ENCODE measurements at places on chromosomes 6 and 20. TPM values are rescaled to one million over a fixed set of nuclear protein-coding genes. Genes with fewer than 3 reads are reported as not detected.
A peak's percentile ranks its signal among the peaks of the same experiment; 100 is the strongest.

The CRISP3 gene
- not detected for total RNA-seq

The SYCP2 gene
- 2.1 TPM for total RNA-seq

The TOX2 gene
- total RNA-seq: 4.8 TPM

The DOK5 gene
- not detected for total RNA-seq

The ADGRF4 gene
- total RNA-seq: not detected

The INSM1 gene
- total RNA-seq: not detected

The GTSF1L gene
- 1.3 TPM for total RNA-seq

The ANKEF1 gene
- 2.0 TPM for total RNA-seq

The ULBP2 gene
- total RNA-seq: 0.29 TPM

The SLC17A1 gene
- not detected for total RNA-seq

The FERMT1 gene
- total RNA-seq: 0.56 TPM

GRCh38 chr6:109623288-109623687 lies 67.7 kb downstream of the AK9 start:
- DNase-seq: no peak
- H3K4me3 ChIP-seq: no peak overlapping the region
- no peaks in the 10 kb centered on the region for H3K27me3 ChIP-seq
- no peak overlapping the region for H3K27ac ChIP-seq
- peaks cover 2% of the 10 kb centered on the region for H3K36me3 ChIP-seq
- H3K4me1 ChIP-seq: no peaks in the 10 kb centered on the region

- no peaks in the 10 kb centered on the region for H3K27me3 ChIP-seq
- H3K27ac ChIP-seq: no peak overlapping the region
- H3K36me3 ChIP-seq: no peaks in the 10 kb centered on the region
Measured at GRCh38 chr6:128202169-128202765, 301.4 kb upstream of the THEMIS start.

DNA sequence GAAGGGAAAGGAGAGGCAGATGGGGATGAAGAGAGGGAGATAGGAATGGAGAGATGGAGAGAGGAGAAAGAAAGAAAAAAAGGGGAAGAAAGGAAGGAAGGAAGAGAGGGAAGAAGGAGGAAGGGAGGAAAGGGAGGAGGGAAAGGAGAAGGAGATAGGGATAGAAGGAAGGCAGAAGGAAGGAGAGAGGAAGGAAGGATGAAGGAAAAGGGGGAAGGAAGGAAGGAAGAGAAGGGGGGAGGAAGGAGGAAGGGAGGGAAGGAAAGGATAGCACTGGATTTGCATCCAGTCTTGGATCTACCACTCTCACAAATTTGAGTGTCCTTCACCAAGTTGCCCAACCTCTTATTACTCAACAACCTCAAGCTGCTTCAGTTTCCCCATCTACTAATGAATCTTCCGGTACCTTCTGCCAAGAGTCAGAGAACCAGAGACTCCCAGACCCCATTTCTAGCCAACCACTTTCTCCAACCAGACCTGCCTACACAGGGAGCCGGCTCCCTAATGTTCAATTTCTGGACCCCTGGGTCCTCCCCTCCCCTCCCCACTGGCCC lies 79.7 kb upstream of the FOXP4 start:
- DNase-seq: no peak
- peaks cover 15% of the 10 kb centered on the region for H3K4me1 ChIP-seq
- H3K36me3 ChIP-seq: no peaks in the 10 kb centered on the region
- H3K27ac ChIP-seq: no peak overlapping the region
- H3K27me3 ChIP-seq: peaks cover 49% of the 10 kb centered on the region
- H3K4me3 ChIP-seq: no peak overlapping the region

DNA sequence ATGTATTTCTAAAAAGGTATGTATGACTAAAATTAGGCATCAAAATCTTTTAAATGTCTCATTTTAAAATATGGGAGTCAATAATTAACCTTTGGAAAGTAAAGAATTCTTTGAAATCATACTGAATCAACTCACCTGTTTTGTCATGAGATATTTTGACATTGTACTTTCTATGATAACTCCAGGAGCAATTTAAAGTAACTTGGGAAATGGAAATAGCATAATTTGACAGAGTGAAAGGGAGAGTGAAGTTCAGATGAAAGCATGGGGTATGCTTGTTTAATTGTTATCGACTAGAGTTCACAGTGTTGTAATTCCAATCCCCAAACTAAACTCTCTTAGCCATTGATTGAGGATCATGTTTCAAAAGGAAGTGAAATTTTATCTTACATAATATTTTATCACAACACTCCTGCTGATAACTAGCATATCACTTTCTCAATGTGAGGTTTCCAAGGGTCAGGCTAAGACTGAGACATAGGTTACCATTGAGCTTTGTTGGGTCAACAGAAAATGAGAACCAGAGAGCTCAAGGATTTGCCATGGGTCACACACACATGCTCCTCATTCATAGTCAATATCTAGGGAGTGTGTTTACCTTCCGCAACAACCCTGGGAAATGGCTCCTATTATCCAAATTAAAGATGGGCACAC lies 2.3 kb downstream of the GSTA1 start:
- no peaks in the 10 kb centered on the region for H3K4me1 ChIP-seq
- H3K4me3 ChIP-seq: no peak overlapping the region
- no peaks in the 10 kb centered on the region for H3K36me3 ChIP-seq
- no peak overlapping the region for H3K27ac ChIP-seq
- DNase-seq: no peak
- H3K27me3 ChIP-seq: peaks cover 16% of the 10 kb centered on the region

DNA sequence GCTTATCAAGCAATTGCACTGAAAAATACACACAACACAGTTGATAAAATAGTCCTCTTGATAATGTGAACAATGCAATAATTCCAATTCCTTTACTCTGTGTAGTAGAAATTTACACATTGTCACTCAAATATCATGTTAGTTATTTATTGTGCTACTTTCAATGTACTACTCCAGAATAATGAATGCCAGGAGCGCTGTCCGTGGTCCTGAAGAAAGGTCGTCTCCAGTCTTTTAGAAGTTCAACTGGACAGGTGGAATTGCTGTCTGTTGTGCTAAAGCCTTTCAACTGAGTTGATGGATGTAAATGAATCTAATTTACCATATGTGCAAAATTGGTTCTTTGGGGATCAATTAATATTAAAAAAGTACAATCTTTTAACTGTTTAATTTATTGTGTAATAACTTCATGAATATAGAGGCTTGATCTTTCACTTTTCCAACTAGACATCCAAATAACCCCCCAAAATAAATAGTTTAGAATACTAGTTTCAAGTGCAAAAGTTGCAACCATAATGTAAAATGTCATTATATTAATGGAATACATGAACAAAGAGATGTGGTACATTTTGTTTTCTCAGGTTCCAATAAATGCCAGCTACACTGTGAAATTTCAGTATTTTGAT lies 3.2 kb downstream of the GRIK2 start:
- no peak overlapping the region for H3K4me3 ChIP-seq
- no peaks in the 10 kb centered on the region for H3K36me3 ChIP-seq
- DNase-seq: no peak
- H3K4me1 ChIP-seq: peaks cover 9% of the 10 kb centered on the region

GRCh38 chr6:150448221-150448620 lies 79.4 kb downstream of the IYD start:
- no peak for DNase-seq
- no peaks in the 10 kb centered on the region for H3K4me1 ChIP-seq
- H3K27ac ChIP-seq: no peak overlapping the region
- peaks cover 5% of the 10 kb centered on the region for H3K27me3 ChIP-seq
- H3K36me3 ChIP-seq: no peaks in the 10 kb centered on the region

GRCh38 chr6:166703149-166703710 lies 76.2 kb upstream of the RPS6KA2 start:
- H3K27me3 ChIP-seq: peaks cover 7% of the 10 kb centered on the region
- no peaks in the 10 kb centered on the region for H3K36me3 ChIP-seq
- peaks cover 2% of the 10 kb centered on the region for H3K4me1 ChIP-seq
- no peak for DNase-seq
- no peak overlapping the region for H3K27ac ChIP-seq

- peak overlapping the region; percentile 51 for H3K4me3 ChIP-seq
- peaks cover 52% of the 10 kb centered on the region for H3K4me1 ChIP-seq
- no peak for DNase-seq
- H3K27ac ChIP-seq: peak overlapping the region; percentile 78
Measured at GRCh38 chr6:43339168-43339567, 30.3 kb downstream of the ZNF318 start.

GRCh38 chr20:38114353-38114791 lies 50.7 kb downstream of the TGM2 start:
- H3K27me3 ChIP-seq: no peaks in the 10 kb centered on the region
- H3K27ac ChIP-seq: no peak overlapping the region
- no peak for DNase-seq
- no peaks in the 10 kb centered on the region for H3K36me3 ChIP-seq
- peaks cover 6% of the 10 kb centered on the region for H3K4me1 ChIP-seq

DNA sequence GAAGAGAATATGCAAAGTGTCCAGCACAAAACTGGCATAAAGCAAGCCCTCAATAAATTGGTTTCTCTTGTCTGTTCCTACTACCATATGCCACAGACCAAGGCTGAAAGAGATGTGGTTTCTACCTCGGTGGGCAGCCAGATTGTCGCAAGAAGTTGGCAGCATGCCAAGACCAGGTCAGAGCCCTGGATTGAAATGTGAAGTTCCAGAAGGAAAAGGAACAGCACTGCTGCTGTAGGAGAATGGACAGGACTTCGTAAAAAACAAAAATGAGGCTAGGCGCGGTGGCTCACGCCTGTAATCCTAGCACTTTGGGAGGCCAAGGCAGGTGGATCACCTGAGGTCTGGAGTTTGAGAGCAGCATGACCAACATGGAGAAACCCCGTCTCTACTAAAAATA lies 22.1 kb downstream of the MRPL14 start:
- no peak for DNase-seq
- no peak overlapping the region for H3K27ac ChIP-seq
- H3K27me3 ChIP-seq: no peaks in the 10 kb centered on the region
- no peaks in the 10 kb centered on the region for H3K4me1 ChIP-seq

- H3K27ac ChIP-seq: no peak overlapping the region
- DNase-seq: no peak
- no peak overlapping the region for H3K4me3 ChIP-seq
- no peaks in the 10 kb centered on the region for H3K36me3 ChIP-seq
- H3K4me1 ChIP-seq: no peaks in the 10 kb centered on the region
Measured at GRCh38 chr20:7275645-7276237, 508.3 kb downstream of the BMP2 start.

GRCh38 chr6:44065443-44066140 lies 61.7 kb downstream of the MRPL14 start:
- peaks cover 11% of the 10 kb centered on the region for H3K27me3 ChIP-seq
- DNase-seq: no peak
- no peak overlapping the region for H3K4me3 ChIP-seq
- H3K4me1 ChIP-seq: no peaks in the 10 kb centered on the region
- no peaks in the 10 kb centered on the region for H3K36me3 ChIP-seq
- no peak overlapping the region for H3K27ac ChIP-seq

GRCh38 chr20:36273414-36274180 lies 32.5 kb upstream of the DLGAP4 start:
- no peaks in the 10 kb centered on the region for H3K4me1 ChIP-seq
- no peak overlapping the region for H3K4me3 ChIP-seq
- peaks cover 18% of the 10 kb centered on the region for H3K27me3 ChIP-seq
- DNase-seq: no peak
- H3K27ac ChIP-seq: no peak overlapping the region

GRCh38 chr6:126127659-126128058 lies 141.3 kb downstream of the TRMT11 start:
- DNase-seq: no peak
- no peak overlapping the region for H3K4me3 ChIP-seq
- no peaks in the 10 kb centered on the region for H3K27me3 ChIP-seq
- no peak overlapping the region for H3K27ac ChIP-seq
- no peaks in the 10 kb centered on the region for H3K4me1 ChIP-seq

GRCh38 chr6:28587746-28588075 lies 62.0 kb downstream of the GPX5 start:
- H3K27ac ChIP-seq: peak overlapping the region; percentile 41
- H3K4me3 ChIP-seq: peak overlapping the region; percentile 83
- H3K4me1 ChIP-seq: peaks cover 22% of the 10 kb centered on the region
- peaks cover 2% of the 10 kb centered on the region for H3K36me3 ChIP-seq

- no peaks in the 10 kb centered on the region for H3K27me3 ChIP-seq
- no peak for DNase-seq
- peaks cover 72% of the 10 kb centered on the region for H3K4me1 ChIP-seq
- peak overlapping the region; percentile 4 for H3K4me3 ChIP-seq
Measured at GRCh38 chr6:14639983-14640599, 522.5 kb downstream of the CD83 start.

GRCh38 chr6:109093732-109094415 lies 772 bp downstream of the SESN1 start:
- no peaks in the 10 kb centered on the region for H3K27me3 ChIP-seq
- H3K4me1 ChIP-seq: peaks cover 50% of the 10 kb centered on the region
- H3K4me3 ChIP-seq: peak overlapping the region; percentile 97
- no peak for DNase-seq
- H3K36me3 ChIP-seq: peaks cover 9% of the 10 kb centered on the region

- H3K36me3 ChIP-seq: no peaks in the 10 kb centered on the region
- no peak overlapping the region for H3K4me3 ChIP-seq
- no peaks in the 10 kb centered on the region for H3K27me3 ChIP-seq
- no peaks in the 10 kb centered on the region for H3K4me1 ChIP-seq
Measured at GRCh38 chr6:9186148-9186547, 750.8 kb upstream of the SLC35B3 start.

- H3K27me3 ChIP-seq: no peaks in the 10 kb centered on the region
- DNase-seq: no peak
- H3K4me3 ChIP-seq: no peak overlapping the region
Measured at GRCh38 chr20:23381876-23382275, 19.9 kb downstream of the GZF1 start.

GRCh38 chr6:136658711-136659110 lies 108.5 kb upstream of the MAP7 start:
- peaks cover 42% of the 10 kb centered on the region for H3K36me3 ChIP-seq
- H3K27ac ChIP-seq: no peak overlapping the region
- H3K4me1 ChIP-seq: no peaks in the 10 kb centered on the region
- H3K27me3 ChIP-seq: no peaks in the 10 kb centered on the region

DNA sequence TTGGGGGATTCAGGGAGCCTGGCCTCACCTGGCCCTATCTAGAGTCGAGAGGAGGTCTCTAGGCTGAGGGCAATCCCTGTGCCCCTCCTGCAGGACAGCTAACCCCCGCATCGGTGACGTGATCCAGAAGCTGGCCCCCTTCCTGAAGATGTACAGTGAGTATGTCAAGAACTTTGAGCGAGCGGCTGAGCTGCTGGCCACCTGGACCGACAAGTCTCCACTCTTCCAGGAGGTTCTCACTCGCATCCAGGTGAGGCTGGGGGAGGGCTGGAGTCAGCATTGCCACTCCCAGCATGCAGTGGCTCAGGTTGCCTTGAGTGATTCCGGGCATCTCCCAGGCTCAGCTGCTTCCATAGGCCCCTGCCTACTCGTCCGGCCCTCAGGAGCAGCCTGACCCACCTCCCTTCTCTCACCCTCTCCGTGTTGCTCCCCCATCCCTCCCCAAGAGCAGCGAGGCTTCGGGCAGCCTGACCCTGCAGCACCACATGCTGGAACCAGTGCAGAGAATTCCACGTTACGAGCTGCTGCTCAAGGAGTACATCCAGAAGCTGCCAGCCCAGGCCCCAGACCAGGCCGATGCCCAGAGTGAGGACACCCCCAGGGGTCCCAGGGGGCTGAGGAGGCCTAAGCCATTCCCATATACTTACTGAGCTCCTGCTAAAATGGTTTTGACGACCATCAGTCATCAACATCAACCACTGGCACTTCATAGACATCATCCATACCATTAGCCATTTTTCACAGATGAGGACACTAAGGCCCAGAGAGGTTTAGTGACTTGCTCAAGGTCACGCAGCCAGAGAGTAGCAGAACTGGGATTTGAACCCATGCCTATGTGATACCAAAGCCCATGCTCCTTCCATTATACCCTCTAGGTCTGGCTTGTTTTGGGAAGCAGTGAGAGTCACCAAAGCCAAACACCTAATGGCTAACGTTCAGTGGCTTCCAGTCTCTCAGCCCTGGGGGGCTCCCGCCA lies 8.3 kb downstream of the FGD2 start:
- peaks cover 91% of the 10 kb centered on the region for H3K36me3 ChIP-seq
- H3K27ac ChIP-seq: no peak overlapping the region
- no peaks in the 10 kb centered on the region for H3K27me3 ChIP-seq
- DNase-seq: no peak
- H3K4me3 ChIP-seq: no peak overlapping the region

All from activated B cell treated with CpG ODN at 0.5 μM for 24 hours (primary cell).